Stimulated activated CD4-positive, alpha-beta T cell treated with anti-CD3 and anti-CD28 coated beads, Interleukin-1b, Interleukin-23, amount 100 ng/mL, for 24 hours (primary cell): ENCODE measurements at places on chromosomes 6 and 20.

DNA sequence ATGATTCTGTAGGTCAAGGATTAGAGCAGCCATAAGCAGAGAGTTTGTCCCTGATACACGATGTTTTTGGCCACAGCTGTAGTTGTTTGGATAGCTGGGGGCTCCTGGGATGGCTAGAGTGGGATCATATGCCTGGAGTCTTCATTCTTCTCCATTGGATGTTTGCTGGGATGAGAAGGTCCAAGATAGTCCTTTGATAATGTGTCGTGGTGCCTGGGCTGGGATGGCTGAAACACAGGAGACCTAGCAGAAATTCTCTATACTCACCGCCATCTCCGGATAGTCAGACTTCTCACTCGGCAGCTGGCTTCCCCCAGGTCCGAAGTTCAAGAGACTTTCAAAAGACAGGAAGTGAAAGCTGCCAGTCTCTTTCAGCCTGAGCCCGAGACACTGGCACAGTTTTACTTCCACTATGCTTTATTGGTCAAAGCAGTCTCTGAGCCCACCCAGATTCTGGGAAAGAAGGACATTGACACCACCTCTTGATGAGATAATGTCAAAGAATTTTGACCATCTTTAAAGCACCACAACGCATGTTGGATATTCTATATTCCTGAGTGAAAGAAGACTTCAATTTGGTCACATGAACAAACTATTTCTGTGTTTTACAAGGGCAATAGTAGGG lies 16.0 kb downstream of the MARCKS start:
- DNase-seq = no peak

GRCh38 chr20:40282541-40282940 lies 406.5 kb downstream of the MAFB start:
- DNase-seq = no peak

- DNase-seq = no peak
Measured at GRCh38 chr6:65798280-65799014, 91.4 kb upstream of the EYS start.

DNA sequence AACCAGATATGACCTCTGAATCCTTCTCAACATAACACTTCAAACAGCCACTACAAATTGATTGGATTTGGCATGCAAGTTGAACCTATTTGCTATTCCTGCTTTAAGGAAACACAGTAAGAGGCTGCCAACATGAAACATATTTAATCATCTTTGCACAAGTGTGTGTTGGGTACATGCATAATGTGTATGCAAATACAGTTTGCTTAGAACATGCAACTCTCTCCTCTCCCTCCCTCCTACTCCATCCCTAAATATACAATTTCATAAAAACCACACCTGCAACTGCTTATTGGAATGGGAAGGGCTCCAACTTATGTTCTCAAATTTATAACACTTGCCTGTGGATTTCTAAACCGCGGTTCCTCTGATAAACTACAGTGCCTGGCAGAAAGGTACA lies 71.5 kb downstream of the CD83 start:
- DNase-seq = no peak

DNA sequence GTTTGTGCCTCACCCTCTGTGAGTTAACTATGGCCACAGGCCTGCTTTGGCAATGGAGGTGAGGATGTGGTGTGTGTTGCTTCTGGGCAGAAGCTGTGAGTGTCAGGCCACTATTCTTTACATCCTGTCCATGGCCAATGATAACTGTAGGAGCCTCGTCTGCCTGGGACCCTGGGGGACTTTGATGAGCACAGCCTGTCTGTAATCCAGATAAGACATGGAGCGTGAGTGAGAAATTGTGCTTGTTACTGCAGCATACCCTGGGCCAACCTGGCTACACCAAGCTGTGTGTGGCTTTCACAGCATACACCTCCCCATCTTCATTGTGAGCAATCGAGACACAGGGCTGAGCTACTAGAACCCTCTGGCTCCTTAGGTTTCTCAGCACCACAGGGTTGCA lies 150.4 kb downstream of the MYLK4 start:
- no peak for DNase-seq

- DNase-seq = no peak
Measured at GRCh38 chr6:35786810-35787209, 6.0 kb downstream of the CLPSL1 start.

- no peak for DNase-seq
Measured at GRCh38 chr6:34438705-34439104, 12.8 kb upstream of the RPS10 start.

- no peak for DNase-seq
Measured at GRCh38 chr6:21257125-21257524, 336.4 kb upstream of the SOX4 start.

DNA sequence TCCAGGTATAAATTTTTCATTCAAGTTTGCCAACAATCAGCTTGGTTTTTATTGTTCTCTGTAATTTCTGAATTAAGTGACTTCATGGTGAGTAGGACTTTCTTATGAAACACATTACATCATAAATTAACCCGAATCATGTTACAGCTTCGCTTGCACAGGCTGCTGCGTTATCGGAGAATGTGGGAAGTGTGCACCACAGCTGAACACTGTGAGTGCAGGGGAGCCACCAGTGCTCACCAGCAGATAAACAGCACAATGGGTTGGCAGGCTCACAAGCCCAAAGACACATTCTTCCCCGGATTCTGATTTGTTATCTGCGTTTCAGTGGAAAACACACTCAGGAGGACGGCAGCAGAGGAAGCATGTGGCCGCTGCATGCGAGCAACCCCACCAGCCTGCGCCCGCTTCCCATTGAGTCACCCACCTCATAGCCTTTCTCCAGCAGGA lies 121.1 kb downstream of the GMDS start:
- DNase-seq = no peak

DNA sequence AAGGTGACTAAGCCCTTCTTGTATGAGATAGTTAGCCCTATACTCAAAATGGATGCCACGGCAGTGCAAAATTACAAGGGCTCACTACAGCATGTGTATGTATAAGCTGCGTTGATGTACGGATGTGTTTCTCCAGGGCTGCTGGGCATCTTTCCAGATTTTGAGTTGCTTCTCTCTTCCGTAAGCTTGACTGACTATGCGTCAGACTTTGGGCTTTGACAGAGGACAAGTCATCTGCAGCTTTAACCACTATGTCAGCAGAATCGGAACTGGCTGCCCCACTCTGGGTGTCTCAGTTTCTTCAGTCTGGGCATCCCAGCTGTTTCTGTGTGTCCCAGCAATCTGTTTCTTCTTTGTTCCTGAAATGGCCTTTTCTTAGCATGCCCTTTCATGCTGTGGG lies 241.6 kb downstream of the BTBD3 start:
- DNase-seq = no peak

- DNase-seq = no peak
Measured at GRCh38 chr6:76615395-76615794, 542.9 kb upstream of the IMPG1 start.

- DNase-seq = no peak
Measured at GRCh38 chr20:13333793-13334192, 112.7 kb downstream of the ISM1 start.

GRCh38 chr6:52160472-52161104 lies 25.6 kb upstream of the IL17A start:
- DNase-seq = no peak

DNA sequence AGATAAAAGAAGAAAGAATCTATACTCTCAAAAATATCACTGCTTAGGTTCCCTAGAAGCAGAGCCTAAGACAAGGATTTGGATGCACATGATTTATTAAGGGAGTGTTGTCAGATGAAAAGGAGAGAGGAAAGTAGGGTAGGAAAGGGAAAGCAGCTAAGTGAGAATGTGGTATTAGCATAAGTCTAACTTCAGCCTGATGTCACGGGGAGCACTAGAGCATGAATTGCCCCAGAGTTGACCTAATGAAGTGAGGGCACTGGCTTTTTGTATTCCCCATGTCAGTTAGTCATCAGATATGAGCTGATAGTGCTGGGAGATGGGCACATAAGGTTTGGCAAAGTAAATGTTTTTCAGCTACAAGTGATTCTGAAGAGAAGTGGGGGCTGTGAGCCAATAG lies 129.0 kb upstream of the THEMIS start:
- DNase-seq = no peak
